Esophagus squamous epithelium (tissue), 5 donors: ENCODE measurements at places on chromosomes 2 and 18. TPM values are rescaled to one million over a fixed set of nuclear protein-coding genes. Genes with fewer than 3 reads are reported as not detected.

Gene TFCP2L1
- total RNA-seq: 29.9 TPM

Gene ABCB11
- total RNA-seq: 0.68 TPM

Gene PHOSPHO2
- total RNA-seq: 3.1 TPM

Gene MAP4K3
- total RNA-seq: 12.6 TPM

GRCh38 chr18:39225373-39225772, 1659.8 kb upstream of the CELF4 start:
- no peak for DNase-seq

GRCh38 chr2:38030635-38031355, 45.2 kb downstream of the CYP1B1 start:
- DNase-seq: no peak

DNA sequence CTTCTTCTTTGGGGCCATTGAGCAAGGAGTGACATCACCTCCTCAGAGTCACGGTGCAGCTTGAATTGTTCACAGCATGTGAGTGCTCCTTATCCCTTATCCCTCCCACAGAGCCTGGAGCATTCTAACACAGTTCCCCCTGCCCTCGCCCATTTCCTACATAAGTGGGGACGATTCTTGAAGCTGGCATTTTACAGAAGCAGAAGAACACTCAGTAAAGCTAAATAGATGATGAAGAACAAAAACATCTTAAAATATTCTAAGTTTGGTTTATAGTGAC, 135.8 kb upstream of the APCDD1 start:
- no peak for DNase-seq

- no peak for DNase-seq
These were observed 142.6 kb downstream of the INHBB start for GRCh38 chr2:120488531-120488930.

- no peak for DNase-seq
These were observed 200.1 kb downstream of the SMAD7 start for GRCh38 chr18:48750485-48751175.

- no peak for DNase-seq
These were observed 214.8 kb downstream of the IKZF2 start for GRCh38 chr2:212936572-212936971.

GRCh38 chr2:38440655-38441054, 63.6 kb upstream of the ATL2 start:
- DNase-seq: no peak

GRCh38 chr2:235951982-235952381, 216.2 kb downstream of the GBX2 start:
- DNase-seq: no peak

- DNase-seq: no peak
These were observed 85.9 kb upstream of the SP3 start for GRCh38 chr2:174051068-174051467.
